T-helper 17 cell (primary cell): ENCODE measurements at places on chromosomes 7 and 10. TPM values are rescaled to one million over a fixed set of nuclear protein-coding genes. Genes with fewer than 3 reads are reported as not detected.

AMPH gene
- not detected for total RNA-seq

ZNF117 gene
- 4.4 TPM for total RNA-seq

WDR86 gene
- 24.4 TPM for total RNA-seq

PTPRN2 gene
- total RNA-seq, result 0.42 TPM

ANXA8L1 gene
- not detected for total RNA-seq

GIMAP8 gene
- 8.1 TPM for total RNA-seq

HGF gene
- total RNA-seq, result 0.37 TPM

GJD4 gene
- 0.22 TPM for total RNA-seq

GDF10 gene
- total RNA-seq, result not detected

CTAGE8 gene
- 0.47 TPM for total RNA-seq

COL1A2 gene
- not detected for total RNA-seq

AZGP1 gene
- not detected for total RNA-seq

SLC26A3 gene
- total RNA-seq, result not detected

CCDC172 gene
- total RNA-seq, result not detected

LUC7L2 gene
- total RNA-seq, result 190 TPM

CLRN3 gene
- not detected for total RNA-seq

SH3PXD2A gene
- total RNA-seq, result 7.2 TPM

SCIN gene
- not detected for total RNA-seq

GFRA1 gene
- total RNA-seq, result not detected

ITIH2 gene
- total RNA-seq, result not detected

OR2A12 gene
- not detected for total RNA-seq

SLC18A3 gene
- total RNA-seq, result not detected

AGR2 gene
- total RNA-seq, result not detected

NRG3 gene
- total RNA-seq, result not detected

UTF1 gene
- total RNA-seq, result not detected

SFRP5 gene
- not detected for total RNA-seq

VSTM4 gene
- total RNA-seq, result not detected

ATG9B gene
- 12.2 TPM for total RNA-seq

HOXA4 gene
- not detected for total RNA-seq

TRIL gene
- total RNA-seq, result not detected
